ENCODE measurements at places on chromosomes 12 and 14. TPM values are rescaled to one million over a fixed set of nuclear protein-coding genes. Genes with fewer than 3 reads are reported as not detected.

Gene KRT5
- not detected for total RNA-seq

Gene KRT73
- not detected for total RNA-seq

Gene LRTM2
- total RNA-seq: not detected

DNA sequence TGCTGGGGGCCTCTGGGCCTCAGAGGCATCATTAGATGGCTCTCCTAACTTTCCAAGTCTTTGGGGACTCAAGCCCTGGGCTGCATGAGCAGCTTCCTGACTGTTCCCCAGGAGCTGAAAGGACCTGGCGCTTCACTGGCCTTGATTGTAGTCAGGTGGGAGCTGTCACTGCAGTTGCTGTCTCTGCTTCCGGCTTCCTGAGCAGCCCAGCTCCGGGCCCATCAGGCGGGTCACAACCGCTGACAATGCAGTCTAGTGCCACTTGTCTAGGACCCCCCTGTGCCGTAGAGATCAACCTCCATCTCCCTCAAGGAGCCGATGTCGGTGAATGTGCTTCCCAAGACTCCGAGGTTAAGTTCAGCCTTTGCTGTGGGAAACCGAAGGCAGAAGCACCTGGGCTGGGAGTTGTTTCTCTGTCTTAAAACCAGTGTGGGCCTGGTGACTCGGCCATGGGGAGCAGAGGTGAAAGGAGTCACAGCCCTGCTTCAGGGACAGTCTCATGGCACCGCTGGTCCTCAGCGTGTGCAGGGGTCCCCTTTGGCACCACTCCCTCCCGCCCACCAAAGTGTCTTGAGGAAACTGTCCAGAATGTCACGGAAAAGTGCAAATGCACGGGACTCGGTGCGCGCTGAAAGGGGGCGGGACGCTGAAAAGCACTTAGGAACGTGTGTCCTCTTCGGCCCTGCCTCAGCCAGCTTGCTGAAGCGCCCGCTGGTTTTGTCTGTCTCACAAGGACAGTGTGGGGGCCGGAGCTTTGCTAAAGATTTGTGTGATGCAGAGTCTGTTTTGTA, 44.8 kb downstream of the PRIMA1 start:
- H3K27ac ChIP-seq: no peak overlapping the region
- peaks cover 19% of the 10 kb centered on the region for H3K27me3 ChIP-seq
- H3K4me1 ChIP-seq: no peaks in the 10 kb centered on the region

DNA sequence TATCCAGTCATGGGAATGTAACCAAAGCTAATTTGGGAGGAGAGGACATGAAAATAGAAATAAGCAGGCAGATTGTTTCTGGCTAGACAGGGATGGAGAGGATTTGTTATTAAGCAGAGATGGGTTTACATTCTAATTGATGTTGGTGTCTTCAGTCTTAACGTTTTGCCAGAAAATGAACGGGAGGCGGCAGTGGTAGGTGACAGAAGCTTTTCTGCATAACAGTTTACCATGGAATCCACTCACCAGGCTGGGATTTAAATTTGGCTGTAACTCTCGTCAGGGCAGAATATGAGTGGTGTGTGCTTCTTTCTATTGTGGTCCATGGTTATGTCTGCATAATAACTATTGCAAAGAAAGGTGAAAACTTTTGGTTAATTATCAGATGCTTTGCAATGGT, 50.2 kb upstream of the OTX2 start:
- H3K27me3 ChIP-seq: peaks cover 21% of the 10 kb centered on the region
- no peaks in the 10 kb centered on the region for H3K36me3 ChIP-seq
- H3K4me1 ChIP-seq: no peaks in the 10 kb centered on the region

Gene ZC3H10
- 8.0 TPM for total RNA-seq

Gene TCL1A
- total RNA-seq: not detected

Gene LIN7A
- 0.92 TPM for total RNA-seq

Gene MGP
- total RNA-seq: 215 TPM

Gene PRB2
- not detected for total RNA-seq

Gene SMOC1
- 1.7 TPM for total RNA-seq

DNA sequence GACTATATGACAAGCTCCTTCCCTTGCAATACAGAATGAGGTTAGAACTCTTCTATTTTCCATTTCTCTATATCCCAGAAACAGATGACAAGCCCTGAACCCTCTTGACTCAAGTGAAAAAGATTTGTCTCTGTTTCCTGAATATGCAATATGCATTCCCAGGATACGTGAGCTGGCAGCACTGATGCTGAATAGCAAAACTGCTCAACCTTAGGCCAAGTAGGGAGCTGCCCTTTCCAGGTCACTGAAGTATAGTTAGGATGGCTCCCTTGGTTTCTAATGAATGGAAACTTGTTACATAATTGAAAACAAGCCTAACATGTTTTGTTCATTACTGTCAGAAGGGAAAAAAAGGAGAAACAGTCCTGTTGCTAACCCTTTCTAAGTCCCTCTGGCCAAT, 47.9 kb upstream of the PLEKHG7 start:
- no peaks in the 10 kb centered on the region for H3K36me3 ChIP-seq
- no peak overlapping the region for H3K27ac ChIP-seq
- H3K4me3 ChIP-seq: no peak overlapping the region
- peaks cover 3% of the 10 kb centered on the region for H3K4me1 ChIP-seq

Gene CREBL2
- 11.4 TPM for total RNA-seq

DNA sequence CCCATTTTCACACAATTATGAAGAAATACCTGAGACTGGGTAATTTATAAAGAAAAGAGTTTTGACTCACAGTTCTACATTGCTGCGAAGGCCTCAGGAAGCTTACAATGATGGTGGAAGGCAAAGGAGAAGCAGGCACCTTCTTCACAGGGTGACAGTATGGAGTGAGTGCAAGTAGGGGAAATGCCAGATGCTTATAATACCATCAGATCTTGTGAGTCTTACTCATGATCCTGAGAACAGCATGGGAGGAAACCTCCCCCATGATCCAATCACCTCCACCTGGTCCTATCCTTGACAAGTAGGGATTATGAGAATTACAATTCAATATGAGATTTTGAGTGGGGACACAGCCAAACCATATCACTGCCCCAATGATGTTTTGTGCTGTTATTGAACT, 189.3 kb upstream of the CRY1 start:
- H3K27me3 ChIP-seq: peaks cover 3% of the 10 kb centered on the region
- DNase-seq: no peak
- H3K36me3 ChIP-seq: peaks cover 3% of the 10 kb centered on the region
- H3K4me1 ChIP-seq: no peaks in the 10 kb centered on the region
- no peak overlapping the region for H3K27ac ChIP-seq
- H3K4me3 ChIP-seq: no peak overlapping the region

DNA sequence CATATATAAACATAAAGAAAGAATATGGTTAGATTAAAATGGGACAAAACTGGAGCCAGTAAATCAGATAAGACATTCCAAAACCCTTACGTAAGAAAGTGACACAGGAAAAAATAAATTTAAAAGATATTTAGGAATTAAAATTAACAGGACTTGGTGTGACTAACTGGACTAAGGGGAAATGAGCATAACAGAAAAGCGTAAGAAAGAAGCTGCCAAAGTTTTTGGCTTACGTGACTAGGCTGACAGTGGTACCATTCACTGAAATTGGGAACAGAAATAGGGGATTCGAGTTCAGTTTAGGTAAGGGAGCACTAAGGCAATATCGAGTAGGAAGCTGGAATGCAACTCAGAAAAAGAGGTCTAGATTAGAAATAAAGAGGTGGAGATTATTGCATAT, 7.8 kb downstream of the CDK17 start:
- peaks cover 37% of the 10 kb centered on the region for H3K4me1 ChIP-seq
- DNase-seq: no peak
- no peaks in the 10 kb centered on the region for H3K27me3 ChIP-seq
- H3K4me3 ChIP-seq: no peak overlapping the region
- H3K27ac ChIP-seq: no peak overlapping the region

Gene DENND5B
- total RNA-seq: 22.2 TPM

- peak overlapping the region; percentile 89 for H3K27ac ChIP-seq
- no peak for DNase-seq
Measured at GRCh38 chr12:14393751-14394150, 28.3 kb downstream of the ATF7IP start.

GRCh38 chr12:76713986-76714385, 49.9 kb upstream of the ZDHHC17 start:
- H3K4me3 ChIP-seq: no peak overlapping the region
- H3K36me3 ChIP-seq: no peaks in the 10 kb centered on the region
- no peak for DNase-seq
- H3K4me1 ChIP-seq: peaks cover 29% of the 10 kb centered on the region

Gene NAV3
- total RNA-seq: 29.9 TPM

GRCh38 chr12:72491426-72491825, 219.3 kb downstream of the TRHDE start:
- no peak for DNase-seq
- H3K36me3 ChIP-seq: no peaks in the 10 kb centered on the region
- H3K27ac ChIP-seq: no peak overlapping the region
- no peaks in the 10 kb centered on the region for H3K27me3 ChIP-seq
- no peaks in the 10 kb centered on the region for H3K4me1 ChIP-seq
- no peak overlapping the region for H3K4me3 ChIP-seq

DNA sequence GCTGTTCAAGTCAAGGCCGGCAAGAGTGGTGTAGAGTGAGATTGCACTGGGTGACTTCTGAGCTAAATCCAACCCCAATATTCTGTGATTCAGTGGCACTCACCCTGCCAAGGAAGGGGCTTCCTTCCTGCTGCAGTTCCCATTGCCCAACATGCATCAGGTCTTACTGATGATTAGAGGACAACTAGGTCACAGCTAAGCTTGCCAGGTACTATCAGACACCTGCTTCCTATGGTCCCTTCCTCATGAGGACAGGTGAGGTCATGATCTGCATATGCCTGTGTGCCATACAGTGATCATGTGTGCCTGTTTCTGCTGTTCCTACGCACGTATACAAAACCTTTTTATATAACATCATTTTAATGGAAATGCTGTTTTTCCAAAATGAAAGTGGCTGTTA, 1.7 kb upstream of the CTDSP2 start:
- H3K4me3 ChIP-seq: no peak overlapping the region

GRCh38 chr14:94342334-94342934, 19.3 kb upstream of the SERPINA6 start:
- DNase-seq: no peak
- peaks cover 2% of the 10 kb centered on the region for H3K36me3 ChIP-seq
- H3K27ac ChIP-seq: peak overlapping the region; percentile 92
- H3K27me3 ChIP-seq: no peaks in the 10 kb centered on the region

Gene TAS2R46
- 0.51 TPM for total RNA-seq

GRCh38 chr12:77070382-77070781, 5.0 kb upstream of the E2F7 start:
- H3K27me3 ChIP-seq: no peaks in the 10 kb centered on the region
- no peak overlapping the region for H3K4me3 ChIP-seq
- no peaks in the 10 kb centered on the region for H3K36me3 ChIP-seq

GRCh38 chr12:27333403-27334009, 870 bp downstream of the BMAL2 start:
- H3K4me1 ChIP-seq: peaks cover 43% of the 10 kb centered on the region
- peak overlapping the region; percentile 87 for H3K4me3 ChIP-seq
- H3K36me3 ChIP-seq: peaks cover 1% of the 10 kb centered on the region
- peak overlapping the region; percentile 59 for H3K27ac ChIP-seq
- no peaks in the 10 kb centered on the region for H3K27me3 ChIP-seq

DNA sequence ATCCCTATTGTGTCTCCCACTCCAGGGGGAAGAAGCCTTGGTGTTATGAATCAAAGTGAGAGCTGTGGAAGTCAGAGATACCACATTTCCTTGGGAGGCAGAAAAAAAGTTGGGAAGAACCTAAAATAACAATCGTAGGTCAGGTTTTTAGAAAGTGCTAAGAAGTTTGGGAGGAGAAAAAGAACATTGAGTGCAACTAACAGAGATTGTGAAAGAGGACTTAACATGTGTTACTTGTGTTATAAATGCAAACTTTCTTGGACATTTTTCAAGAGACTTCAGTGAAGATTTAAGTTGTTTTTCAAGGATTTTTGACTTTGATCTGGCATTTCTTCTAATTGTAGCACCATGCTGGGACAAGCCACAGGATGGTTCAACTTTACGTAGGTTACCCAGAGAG, 7.8 kb upstream of the ERP27 start:
- H3K27ac ChIP-seq: peak overlapping the region; percentile 42
- peaks cover 60% of the 10 kb centered on the region for H3K4me1 ChIP-seq
- no peaks in the 10 kb centered on the region for H3K27me3 ChIP-seq
- no peak for DNase-seq

Gene APOF
- not detected for total RNA-seq

Gene ZFYVE21
- total RNA-seq: 68.6 TPM

DNA sequence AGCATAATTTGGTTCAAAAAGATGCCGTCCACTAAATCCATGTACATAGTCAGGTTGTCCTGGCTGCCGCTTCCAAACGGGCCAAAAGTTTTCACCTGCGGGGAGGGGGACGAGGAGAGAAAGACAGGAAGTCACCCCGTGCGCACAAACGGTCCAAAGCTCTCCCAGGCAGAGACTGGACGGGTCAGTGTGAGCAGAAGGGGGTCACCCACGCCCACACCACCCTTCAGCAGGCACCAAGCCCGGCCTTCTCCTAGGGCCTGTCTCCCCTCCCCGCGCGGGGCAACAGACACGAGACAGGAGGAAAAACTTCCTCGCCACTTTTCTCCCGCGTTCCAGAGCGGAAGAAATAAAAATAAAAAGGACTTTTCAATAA, 888 bp downstream of the CCDC88C start:
- no peak for DNase-seq
- peaks cover 5% of the 10 kb centered on the region for H3K27me3 ChIP-seq
- H3K4me3 ChIP-seq: peak overlapping the region; percentile 61
- H3K36me3 ChIP-seq: no peaks in the 10 kb centered on the region

Gene CCND2
- 158 TPM for total RNA-seq

- no peak for DNase-seq
- H3K27ac ChIP-seq: no peak overlapping the region
- H3K4me3 ChIP-seq: no peak overlapping the region
Measured at GRCh38 chr14:74235017-74235416, 4.2 kb upstream of the VSX2 start.

DNA sequence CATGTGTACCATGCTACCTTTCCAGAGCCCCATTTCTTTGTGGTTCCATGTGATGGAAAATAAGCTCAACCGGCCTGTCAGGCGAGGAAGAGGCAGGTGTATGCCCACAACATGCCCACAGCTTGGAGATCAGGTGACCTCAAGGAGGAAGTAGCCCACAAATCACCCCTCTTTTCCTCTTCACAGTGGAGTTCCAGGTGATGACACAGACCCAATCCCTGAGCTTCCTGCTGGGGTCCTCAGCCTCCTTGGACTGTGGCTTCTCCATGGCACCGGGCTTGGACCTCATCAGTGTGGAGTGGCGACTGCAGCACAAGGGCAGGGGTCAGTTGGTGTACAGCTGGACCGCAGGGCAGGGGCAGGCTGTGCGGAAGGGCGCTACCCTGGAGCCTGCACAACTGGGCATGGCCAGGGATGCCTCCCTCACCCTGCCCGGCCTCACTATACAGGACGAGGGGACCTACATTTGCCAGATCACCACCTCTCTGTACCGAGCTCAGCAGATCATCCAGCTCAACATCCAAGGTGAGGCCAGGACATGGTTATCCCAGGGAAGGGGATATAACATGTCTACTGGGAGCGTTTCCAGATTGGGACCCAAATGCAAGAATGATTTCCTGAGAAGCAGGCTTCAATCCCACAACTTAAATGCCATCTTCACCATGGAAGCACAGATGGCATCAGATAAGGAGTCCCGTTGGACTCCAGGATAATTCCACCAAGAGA, 5.5 kb downstream of the TAPBPL start:
- DNase-seq: no peak
- H3K27me3 ChIP-seq: no peaks in the 10 kb centered on the region
- peaks cover 5% of the 10 kb centered on the region for H3K4me1 ChIP-seq
- peaks cover 27% of the 10 kb centered on the region for H3K36me3 ChIP-seq
